ENCODE measurements at places on chromosomes 6 and 20.
A peak's percentile ranks its signal among the peaks of the same experiment; 100 is the strongest.

DNA sequence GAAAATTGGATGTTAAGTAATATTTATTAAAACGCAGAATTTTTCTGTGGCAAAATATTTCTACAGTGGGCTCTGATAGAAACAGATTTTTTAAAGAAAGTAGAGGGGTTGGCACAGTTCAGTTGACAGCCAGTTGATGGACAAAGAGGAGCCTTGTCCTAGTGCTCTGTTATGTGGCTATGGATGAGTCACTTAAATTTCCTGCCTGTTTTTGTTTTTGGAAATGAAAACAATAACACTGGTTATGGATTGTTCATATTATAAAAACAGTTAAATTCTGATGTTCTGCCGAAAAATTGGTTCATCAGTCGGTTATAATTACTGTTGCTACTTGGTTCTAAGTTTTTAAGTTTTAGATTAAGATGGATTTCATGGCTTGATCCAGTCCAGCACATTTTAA, 42.8 kb downstream of the MYO6 start:
- no peak for DNase-seq

DNA sequence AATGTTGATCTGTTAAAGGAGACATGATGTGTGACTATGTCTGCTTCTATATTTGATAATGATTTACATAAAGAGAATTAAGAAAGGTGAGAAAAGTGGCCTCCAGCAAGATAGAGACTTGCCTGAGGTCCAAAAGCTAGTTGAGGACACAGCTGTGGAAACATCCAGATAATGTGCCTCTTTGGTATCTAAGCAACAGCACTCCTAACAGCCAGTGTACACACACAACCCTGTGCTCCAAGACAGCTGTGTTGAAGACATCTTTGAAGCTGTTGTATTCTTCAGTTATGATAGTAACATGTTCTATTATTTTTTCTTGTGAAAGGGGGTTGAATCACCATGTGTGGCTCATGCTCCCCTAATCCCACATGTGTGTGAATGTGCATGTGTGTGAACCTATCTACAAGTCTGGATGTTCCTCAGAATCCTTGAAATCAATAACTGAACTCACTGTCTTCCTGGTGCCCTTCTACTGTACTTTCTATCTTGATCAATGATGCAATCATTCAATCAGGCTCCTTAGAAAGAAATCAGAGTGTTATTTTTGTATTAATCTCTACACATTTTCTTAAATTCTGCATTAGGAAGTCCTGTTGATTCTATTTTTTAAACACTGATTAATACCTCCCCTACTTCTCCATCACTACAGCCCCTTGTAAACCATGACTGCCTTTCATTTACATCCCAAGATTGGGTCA, 116.7 kb upstream of the SSTR4 start:
- DNase-seq, result no peak

GRCh38 chr6:124968401-124968800, 6.2 kb downstream of the RNF217 start:
- DNase-seq, result no peak

DNA sequence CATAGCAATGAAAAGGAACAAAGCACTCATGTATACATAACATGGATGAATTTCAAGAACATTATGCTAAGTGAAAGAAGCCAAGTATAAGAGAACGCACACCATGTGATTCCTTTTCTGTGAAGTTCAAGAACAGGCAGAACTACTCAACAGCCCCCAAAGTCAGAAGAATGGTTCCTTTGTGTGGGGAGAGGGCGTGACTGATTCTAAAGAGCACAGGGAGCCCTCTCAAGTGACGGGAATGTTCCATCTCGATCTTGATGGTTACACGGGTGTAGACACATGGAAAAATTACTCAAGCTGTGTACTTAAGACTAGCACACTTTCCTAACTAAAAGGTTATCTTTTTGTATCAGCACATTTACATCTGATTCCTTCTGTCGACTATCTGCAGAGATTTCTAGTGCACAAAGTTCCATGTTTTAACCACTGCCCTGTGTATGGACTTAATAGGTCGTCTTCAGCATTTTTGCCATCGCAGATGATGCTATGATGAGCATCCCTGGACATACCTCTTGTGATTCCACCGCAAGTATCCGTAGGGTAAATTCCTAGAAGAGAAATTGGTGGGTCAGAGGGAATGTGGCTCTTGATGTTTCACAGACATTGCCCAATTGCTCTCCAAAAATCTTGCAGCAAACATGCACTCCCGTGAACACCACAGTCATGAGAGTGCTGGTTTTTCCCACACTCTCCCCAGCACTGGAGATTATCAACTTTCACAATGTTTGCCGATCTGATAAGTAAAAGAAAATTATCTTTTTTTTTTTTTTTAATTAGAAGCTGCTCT, 279.3 kb downstream of the BMP7 start:
- no peak for DNase-seq

- DNase-seq, result no peak
Observed at GRCh38 chr6:53441035-53441493, 92.3 kb upstream of the ELOVL5 start.

DNA sequence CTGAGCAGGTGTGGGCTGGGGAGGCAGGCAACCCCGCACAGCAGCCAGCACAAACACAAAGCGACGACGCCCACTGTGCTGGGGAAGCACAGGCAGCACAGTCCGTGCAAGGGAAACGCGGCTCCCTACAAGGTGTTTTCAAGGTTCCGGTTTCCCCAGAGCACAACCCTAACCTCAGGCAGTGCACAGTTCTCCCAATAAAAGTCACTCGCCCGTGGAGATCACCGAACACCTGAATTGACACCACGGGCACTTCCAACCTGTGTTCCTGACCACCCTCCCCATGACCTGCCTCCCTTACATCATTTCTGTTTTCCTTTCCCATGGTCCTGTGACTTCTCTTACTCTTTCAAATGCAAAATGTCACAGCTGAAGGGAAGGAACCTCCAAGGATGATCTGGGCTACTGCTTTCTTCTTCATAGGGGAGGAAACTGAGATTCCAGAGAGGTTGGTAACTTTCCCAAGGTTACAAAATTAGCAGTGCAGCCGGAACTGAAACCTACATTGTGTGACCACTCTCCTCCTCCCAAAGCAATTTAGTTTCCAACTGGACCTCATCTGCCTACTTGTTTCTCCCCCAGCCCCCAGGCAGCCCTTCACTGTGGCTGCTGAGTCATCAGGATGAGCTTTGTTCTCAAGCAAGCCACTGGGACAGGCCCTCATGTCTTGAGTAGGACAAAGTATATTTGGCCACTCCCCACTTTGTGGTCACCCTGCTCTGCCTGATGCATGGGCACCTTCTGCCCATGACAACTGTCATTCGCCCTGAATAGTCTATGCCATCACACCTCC, 125.3 kb downstream of the ATXN1 start:
- DNase-seq, result peak; percentile 27

DNA sequence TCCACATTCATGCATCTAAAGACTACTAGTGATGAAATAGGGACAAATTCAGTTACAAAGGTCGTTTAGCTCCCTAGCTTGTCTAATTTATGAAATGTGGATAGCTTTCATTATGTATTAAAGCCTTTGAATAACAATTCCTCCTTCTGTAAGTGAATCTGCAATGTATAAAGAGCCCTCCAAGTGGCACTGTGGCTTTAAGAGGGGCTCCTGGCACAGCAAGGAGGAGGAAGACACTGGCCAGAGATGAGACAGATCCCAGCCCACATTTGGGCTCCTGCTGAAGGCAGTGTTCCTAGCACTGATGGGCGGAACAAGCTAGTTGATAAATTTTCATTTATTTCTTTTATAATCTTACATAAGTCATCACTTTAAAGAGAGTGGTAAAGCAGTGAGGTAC, 17.6 kb upstream of the FUCA2 start:
- no peak for DNase-seq

DNA sequence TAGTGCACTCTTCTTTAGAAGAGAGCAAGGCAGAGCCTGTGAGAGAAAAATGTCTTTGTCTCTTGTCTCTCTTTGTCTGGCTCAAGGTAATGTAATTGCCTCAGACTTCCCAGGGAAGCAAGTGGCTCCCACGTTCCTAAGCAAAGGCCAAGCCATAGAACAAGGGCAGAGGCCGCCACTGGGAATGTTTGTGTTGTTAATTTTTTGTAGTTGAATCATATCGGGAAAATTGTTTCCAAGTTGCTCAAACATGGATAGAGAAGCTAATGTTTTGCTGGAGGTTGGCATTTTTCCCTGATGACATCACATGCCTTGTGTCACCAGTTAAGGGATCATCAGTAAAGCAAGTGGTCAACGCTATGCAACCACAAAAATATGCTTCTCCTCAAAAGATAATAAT, 211.5 kb upstream of the FOXA2 start:
- DNase-seq, result no peak

DNA sequence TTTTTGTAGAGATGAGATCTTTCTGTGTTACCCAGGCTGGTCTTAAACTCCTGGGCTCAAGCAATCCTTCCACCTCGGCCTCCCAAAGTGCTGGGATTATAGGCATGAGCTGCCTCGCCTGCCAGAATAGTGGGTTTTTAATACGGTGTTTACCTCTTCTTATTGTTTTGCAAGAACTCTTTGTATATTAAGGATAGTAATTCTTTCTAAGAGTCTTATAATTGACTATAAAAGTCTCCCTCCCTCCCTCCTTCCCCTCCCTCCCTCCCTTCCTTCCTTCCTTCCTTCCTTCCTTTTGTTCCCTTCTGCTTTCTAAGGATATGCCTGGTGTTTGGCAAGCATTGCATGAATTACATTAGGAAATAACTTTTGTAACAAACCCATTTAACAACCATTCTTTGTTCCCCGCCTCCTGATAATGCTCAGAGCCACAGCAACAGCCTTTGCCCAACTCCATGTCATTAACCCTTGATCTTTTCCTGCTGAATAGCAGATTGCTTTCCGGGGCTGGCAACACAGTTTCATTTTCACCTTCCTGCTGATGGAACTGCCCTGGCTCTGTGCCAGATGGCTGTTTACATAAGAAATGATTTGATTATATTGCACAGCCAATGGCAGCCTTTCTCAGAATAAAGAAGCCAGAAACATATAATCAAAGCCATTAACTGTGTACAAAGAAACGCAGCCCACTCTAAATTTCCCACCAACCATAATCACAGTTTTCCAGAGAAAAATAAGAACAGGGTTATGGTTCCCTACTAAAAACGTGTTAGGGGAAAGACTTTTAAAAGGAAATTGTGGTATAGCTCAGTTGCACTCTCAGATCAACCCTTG, 143.7 kb upstream of the PTPN1 start:
- peak; percentile 70 for DNase-seq

DNA sequence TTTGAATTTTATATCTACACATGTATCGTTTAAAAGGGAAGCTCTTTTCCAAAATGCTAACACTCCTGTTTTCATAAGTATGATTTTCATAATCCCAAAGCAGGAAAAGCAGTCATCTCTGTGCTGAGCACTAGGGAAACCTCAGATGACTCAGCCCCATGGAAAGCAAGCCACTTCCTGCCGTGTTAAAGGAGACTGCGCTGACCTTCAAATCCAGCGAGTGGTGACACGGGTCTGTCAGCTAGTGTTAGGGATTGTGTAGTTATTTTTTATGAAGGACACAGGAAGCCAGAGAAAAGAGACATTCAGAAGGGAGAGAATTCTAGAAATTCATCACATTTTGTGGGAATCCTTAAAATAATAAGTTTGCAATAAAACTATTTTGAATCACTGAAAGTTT, 57.0 kb upstream of the CD93 start:
- DNase-seq, result no peak

DNA sequence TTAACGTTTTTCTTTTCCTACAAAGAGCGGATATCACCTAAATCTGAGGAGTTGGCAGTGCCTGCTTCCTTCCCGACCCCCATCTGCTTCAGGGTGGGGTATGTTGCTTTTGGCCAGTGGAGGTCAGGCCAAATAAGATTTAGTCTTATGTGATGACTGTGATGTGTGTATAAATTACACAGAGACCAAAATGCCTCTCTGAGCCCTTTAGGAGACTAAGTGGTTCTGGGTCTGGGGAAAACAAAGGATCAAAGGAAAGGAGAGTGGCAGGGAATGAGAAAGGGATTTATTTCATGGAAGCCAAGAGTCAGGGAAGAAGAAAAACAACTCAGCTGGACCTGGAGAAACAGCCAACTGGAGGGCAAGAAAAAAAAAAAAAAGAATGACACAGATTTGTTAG, 39.1 kb upstream of the TBC1D7 start:
- DNase-seq, result no peak

- no peak for DNase-seq
Observed at GRCh38 chr6:125480146-125480545, 178.4 kb upstream of the HDDC2 start.

DNA sequence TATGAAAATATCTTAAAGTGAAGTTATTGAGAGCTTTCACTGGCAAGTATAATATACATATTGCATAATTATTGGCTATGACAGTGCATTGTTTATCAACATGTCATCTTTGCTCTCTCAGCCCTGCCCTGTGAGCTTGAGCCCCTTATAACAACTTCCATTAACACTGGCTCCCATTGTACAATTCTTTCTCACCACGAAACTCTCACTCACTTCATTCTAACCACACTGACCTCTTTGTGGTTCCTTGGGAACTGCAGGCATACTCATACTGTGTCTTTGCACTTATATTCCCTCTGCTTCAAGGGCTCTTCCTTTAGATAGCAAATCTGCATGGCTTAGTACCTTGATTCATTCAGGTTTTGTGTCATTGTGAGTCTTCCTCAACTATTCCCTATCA, 411.8 kb downstream of the CDKAL1 start:
- DNase-seq, result no peak

DNA sequence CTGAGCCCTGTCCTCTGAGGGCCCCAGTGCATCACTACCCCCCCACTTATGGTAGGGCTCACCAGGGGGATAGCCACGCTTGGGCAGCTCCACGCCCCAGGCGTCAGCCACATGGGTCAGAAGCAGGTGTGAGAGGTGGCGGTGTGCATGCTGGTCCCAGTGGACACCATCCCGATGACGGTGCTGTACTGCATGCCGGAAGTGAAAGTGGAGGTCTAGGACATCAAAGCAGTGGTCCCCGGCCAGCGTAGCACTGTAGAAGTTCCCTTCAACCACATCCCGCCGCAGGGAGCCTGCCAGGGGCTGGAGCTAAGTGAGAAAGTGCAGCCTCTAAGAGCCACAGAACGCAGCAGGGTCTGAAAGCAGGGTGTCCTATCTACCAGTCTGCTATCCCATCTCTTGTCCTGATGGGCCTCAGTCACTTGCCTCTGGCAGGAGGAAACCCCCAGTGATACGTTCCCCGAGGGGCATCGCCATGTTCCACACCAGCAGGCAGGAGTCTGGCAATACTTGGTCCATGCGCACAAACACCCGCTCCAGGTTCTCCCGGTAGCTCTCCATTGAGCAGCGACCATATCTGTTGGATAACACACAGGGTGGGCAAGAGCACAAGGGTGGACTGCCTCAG, 2.2 kb downstream of the PCED1A start:
- no peak for DNase-seq

- DNase-seq, result no peak
Observed at GRCh38 chr6:71645299-71645698, 241.1 kb upstream of the RIMS1 start.

- DNase-seq, result peak; percentile 10
Observed at GRCh38 chr6:104995989-104996617, 39.2 kb downstream of the LIN28B start.

DNA sequence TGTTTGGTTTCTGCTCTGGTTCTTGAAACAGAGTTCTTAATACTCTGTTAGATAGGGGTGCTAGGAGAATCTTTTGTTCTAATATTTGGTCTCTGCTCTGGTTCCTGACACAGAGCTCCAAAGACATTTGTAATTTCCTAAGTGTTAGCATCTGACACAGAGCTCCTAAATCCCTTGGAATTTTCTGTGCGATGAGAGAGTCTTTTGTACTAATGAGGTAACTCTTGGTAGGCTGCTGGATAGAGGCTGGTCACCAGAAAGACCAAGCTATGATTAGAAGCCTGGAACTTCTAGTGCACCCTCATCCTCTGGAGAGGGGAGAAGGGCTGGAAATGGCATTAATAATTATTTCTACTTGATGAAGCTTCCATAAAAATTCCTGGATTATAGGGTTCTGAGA, 7.7 kb upstream of the CD109 start:
- no peak for DNase-seq

- no peak for DNase-seq
Observed at GRCh38 chr20:13322198-13322597, 101.1 kb downstream of the ISM1 start.

Data from prostate gland (tissue), 2 donors.